ENCODE measurements at places on chromosomes 5 and 9. TPM values are rescaled to one million over a fixed set of nuclear protein-coding genes. Genes with fewer than 3 reads are reported as not detected.

Gene ADGRD2
- total RNA-seq, result not detected

Gene CCDC183
- total RNA-seq, result 0.47 TPM

Gene POU5F2
- 0.43 TPM for total RNA-seq

Gene PCDHGB7
- total RNA-seq, result not detected

Gene RANBP17
- total RNA-seq, result not detected

GRCh38 chr5:157865781-157866180 lies 6.8 kb upstream of the CLINT1 start:
- DNase-seq, result no peak

GRCh38 chr5:10463566-10463965 lies 21.9 kb downstream of the ROPN1L start:
- no peak for DNase-seq

GRCh38 chr5:78804995-78805394 lies 156.4 kb upstream of the LHFPL2 start:
- no peak for DNase-seq

- DNase-seq, result no peak
These were observed 364.9 kb downstream of the ARRDC3 start for GRCh38 chr5:91018200-91018599.

DNA sequence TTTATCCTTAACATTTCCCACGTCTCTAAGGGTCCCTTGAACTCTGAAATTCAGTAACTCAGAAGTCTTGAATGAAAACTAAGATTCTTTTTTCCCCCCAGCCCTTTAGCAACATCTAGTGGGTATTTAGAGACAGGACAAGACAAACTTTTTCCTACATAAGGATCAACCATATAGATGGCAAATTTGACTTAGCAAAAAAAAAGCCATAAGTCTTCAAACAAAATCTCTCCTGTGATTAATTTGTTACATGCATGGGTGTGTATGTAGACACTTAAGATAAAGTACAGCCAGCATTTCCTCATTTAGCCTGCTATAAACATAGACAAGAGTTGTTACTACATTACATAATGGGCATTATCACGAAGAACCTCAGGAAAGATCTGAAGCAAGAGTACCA lies 29.1 kb upstream of the ANKRD31 start:
- DNase-seq, result no peak

GRCh38 chr5:36238502-36239295 lies 3.0 kb downstream of the NADK2 start:
- DNase-seq, result no peak

- DNase-seq, result no peak
These were observed 212.7 kb upstream of the PIK3R1 start for GRCh38 chr5:68002836-68003235.

GRCh38 chr9:9396518-9396917 lies 1216.3 kb downstream of the PTPRD start:
- DNase-seq, result no peak
